PC-3 (cell line): ENCODE measurements at places on chromosomes 3 and 15.

GRCh38 chr3:189685860-189686259 lies 54.7 kb downstream of the TP63 start:
- H3K36me3 ChIP-seq, result no peaks in the 10 kb centered on the region
- peaks cover 44% of the 10 kb centered on the region for H3K4me1 ChIP-seq
- H3K4me3 ChIP-seq, result peak overlapping the region; percentile 32; the same call in 1 of the 2 replicates

DNA sequence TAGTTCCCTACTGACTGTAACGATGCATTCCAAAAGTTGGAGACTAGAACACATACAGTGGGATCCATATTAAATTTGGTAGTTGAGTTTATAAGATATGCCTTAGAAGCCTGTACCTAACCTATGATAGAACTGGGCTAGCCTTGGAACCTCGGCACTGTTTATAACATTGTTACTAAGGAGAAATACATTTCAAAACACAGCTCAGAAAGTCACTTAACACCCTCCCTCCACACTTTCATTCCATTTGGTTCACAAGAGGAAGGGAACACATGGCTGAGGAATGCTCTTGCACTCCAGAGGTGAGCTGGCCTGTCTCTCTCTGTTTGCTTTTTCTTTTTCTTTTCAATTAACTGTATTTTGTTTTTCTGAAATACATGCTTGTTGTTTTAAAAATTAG lies 48.7 kb upstream of the TSC22D2 start:
- no peak overlapping the region for H3K4me3 ChIP-seq
- no peaks in the 10 kb centered on the region for H3K36me3 ChIP-seq
- no peaks in the 10 kb centered on the region for H3K27me3 ChIP-seq
- H3K27ac ChIP-seq, result no peak overlapping the region
- no peak for DNase-seq

GRCh38 chr3:77919244-77919643 lies 879.3 kb downstream of the ROBO2 start:
- DNase-seq, result no peak
- no peaks in the 10 kb centered on the region for H3K27me3 ChIP-seq
- H3K4me1 ChIP-seq, result no peaks in the 10 kb centered on the region
- H3K4me3 ChIP-seq, result no peak overlapping the region
- no peak overlapping the region for H3K27ac ChIP-seq

DNA sequence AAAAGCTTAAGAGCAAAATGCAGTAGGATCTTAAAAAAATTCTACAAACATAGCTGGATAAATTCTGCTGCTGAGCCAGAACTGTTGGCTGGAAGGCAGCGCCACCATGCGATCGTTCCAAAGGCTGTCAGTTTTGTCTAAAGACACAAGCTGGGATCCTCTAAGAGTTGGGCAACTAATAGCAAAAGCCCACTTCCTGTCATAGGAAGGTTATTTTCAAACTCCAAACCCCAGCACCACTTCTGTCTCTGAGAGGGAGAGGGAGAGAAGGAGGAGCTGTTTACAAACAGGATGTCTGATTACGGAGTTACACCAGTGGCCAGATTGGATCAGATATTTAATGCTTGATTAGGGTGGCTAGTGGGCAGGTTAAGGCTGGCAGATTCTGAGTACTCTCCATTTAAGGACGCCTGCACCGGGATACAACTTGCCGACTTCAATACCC lies 44.0 kb downstream of the EIF4E3 start:
- peak overlapping the region; percentile 7; the same call in 1 of the 2 replicates for H3K27ac ChIP-seq
- peak overlapping the region; percentile 42; the same call in 1 of the 2 replicates for H3K4me3 ChIP-seq

GRCh38 chr3:13891492-13892073 lies 11.7 kb upstream of the WNT7A start:
- H3K4me3 ChIP-seq, result no peak overlapping the region
- H3K36me3 ChIP-seq, result no peaks in the 10 kb centered on the region
- no peak for DNase-seq
- H3K27ac ChIP-seq, result no peak overlapping the region

GRCh38 chr15:42461261-42461660 lies 29.7 kb downstream of the ZNF106 start:
- no peak overlapping the region for H3K27ac ChIP-seq
- no peak overlapping the region for H3K4me3 ChIP-seq
- no peaks in the 10 kb centered on the region for H3K27me3 ChIP-seq

DNA sequence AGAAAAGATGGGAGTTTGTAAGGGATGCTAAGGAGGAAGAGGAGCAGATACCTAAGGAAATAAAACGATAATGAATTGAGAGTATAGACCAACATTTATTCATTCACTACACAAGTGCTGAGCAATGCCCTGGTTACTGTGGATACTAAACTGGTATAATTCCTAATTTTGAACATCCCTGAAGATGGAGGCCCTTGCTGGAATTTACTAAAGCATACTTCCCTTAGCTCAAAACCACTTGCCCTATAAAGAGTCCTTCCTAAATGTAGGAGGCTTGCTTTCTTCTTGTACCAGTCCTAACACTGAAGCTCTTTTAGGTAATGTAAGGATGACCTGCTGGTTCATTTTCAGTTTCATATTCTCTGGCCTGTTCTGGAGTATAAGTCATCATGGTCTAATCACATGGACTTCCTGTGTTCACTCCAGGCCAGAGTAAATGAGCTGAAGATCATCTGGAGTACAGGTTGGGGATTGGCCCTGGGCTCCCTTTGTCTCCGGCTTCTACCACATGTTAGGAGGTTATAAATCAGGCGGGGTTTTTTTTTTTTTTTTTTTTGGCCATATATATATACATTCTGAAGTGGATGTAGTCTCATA lies 40.1 kb upstream of the MTMR10 start:
- H3K4me1 ChIP-seq, result no peaks in the 10 kb centered on the region
- no peak overlapping the region for H3K27ac ChIP-seq
- no peak overlapping the region for H3K4me3 ChIP-seq

- H3K36me3 ChIP-seq, result no peaks in the 10 kb centered on the region
- DNase-seq, result peak; percentile 31
- H3K4me1 ChIP-seq, result no peaks in the 10 kb centered on the region
- peaks cover 58% of the 10 kb centered on the region for H3K27me3 ChIP-seq
These were observed 108.1 kb upstream of the PLAAT1 start for GRCh38 chr3:193132964-193133363.

- no peak for DNase-seq
- H3K4me3 ChIP-seq, result no peak overlapping the region
- H3K36me3 ChIP-seq, result no peaks in the 10 kb centered on the region
- H3K4me1 ChIP-seq, result no peaks in the 10 kb centered on the region
These were observed 308.3 kb upstream of the SEMA6D start for GRCh38 chr15:47409038-47409437.

DNA sequence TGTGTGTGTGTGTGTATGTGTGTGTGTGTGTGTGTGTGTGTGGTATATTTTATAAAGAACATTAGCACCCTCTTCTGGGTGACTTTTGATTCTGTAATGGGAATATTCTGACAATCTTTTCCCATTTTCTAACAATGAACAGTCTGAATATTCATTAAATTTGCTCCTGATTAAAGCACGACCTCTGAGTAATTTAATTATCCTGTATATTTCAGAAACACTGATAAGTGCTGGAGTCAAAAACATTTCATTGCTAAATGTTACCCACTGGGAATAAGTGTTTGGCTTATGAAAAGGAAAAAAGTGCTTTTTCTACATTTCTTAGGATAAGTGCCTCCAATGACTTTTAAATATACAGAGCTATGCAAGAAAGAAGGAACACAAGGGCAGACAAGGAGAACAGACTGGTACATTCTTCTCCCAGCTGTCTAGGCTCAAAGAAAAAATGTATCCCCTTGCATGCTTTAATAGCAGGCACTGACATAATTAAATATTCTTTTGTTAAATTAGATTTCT lies 32.3 kb upstream of the SYNPR start:
- no peaks in the 10 kb centered on the region for H3K36me3 ChIP-seq
- H3K27ac ChIP-seq, result no peak overlapping the region
- DNase-seq, result no peak

GRCh38 chr15:81337713-81338157 lies 13.8 kb upstream of the STARD5 start:
- no peaks in the 10 kb centered on the region for H3K36me3 ChIP-seq
- H3K27me3 ChIP-seq, result no peaks in the 10 kb centered on the region
- no peak for DNase-seq
- no peak overlapping the region for H3K27ac ChIP-seq
- no peak overlapping the region for H3K4me3 ChIP-seq

GRCh38 chr15:56244038-56244810 lies 545 bp upstream of the RFX7 start:
- H3K36me3 ChIP-seq, result peaks cover 2% of the 10 kb centered on the region; the same call in 1 of the 2 replicates
- no peak overlapping the region for H3K27ac ChIP-seq
- peak overlapping the region; percentile 74 for H3K4me3 ChIP-seq
- H3K4me1 ChIP-seq, result peaks cover 9% of the 10 kb centered on the region; the same call in 1 of the 2 replicates
- peak; percentile 19 for DNase-seq

- no peaks in the 10 kb centered on the region for H3K27me3 ChIP-seq
- DNase-seq, result no peak
- no peak overlapping the region for H3K4me3 ChIP-seq
- no peaks in the 10 kb centered on the region for H3K36me3 ChIP-seq
- H3K27ac ChIP-seq, result no peak overlapping the region
These were observed 491.8 kb downstream of the FHIT start for GRCh38 chr3:60759439-60759838.

- H3K27me3 ChIP-seq, result no peaks in the 10 kb centered on the region
- H3K4me3 ChIP-seq, result no peak overlapping the region
- peak; percentile 1 for DNase-seq
- no peak overlapping the region for H3K27ac ChIP-seq
These were observed 77.0 kb downstream of the LRIG1 start for GRCh38 chr3:66423791-66424190.

GRCh38 chr3:150890295-150890694 lies 14.9 kb downstream of the MINDY4B start:
- no peak overlapping the region for H3K4me3 ChIP-seq
- no peak overlapping the region for H3K27ac ChIP-seq
- no peak for DNase-seq
- no peaks in the 10 kb centered on the region for H3K4me1 ChIP-seq
- H3K36me3 ChIP-seq, result no peaks in the 10 kb centered on the region
- H3K27me3 ChIP-seq, result peaks cover 67% of the 10 kb centered on the region

- no peaks in the 10 kb centered on the region for H3K36me3 ChIP-seq
- peak overlapping the region; percentile 15; the same call in 1 of the 2 replicates for H3K4me3 ChIP-seq
These were observed 51.6 kb upstream of the FSIP1 start for GRCh38 chr15:39834256-39834655.

- peak; percentile 38 for DNase-seq
- no peaks in the 10 kb centered on the region for H3K36me3 ChIP-seq
- H3K4me1 ChIP-seq, result peaks cover 16% of the 10 kb centered on the region
- no peak overlapping the region for H3K4me3 ChIP-seq
- H3K27ac ChIP-seq, result no peak overlapping the region
These were observed 152.0 kb downstream of the EPHA6 start for GRCh38 chr3:96966181-96966929.

GRCh38 chr3:71131375-71132314 lies 451.9 kb downstream of the FOXP1 start:
- H3K36me3 ChIP-seq, result no peaks in the 10 kb centered on the region
- H3K4me3 ChIP-seq, result peak overlapping the region; percentile 71; the same call in 1 of the 2 replicates
- H3K4me1 ChIP-seq, result peaks cover 32% of the 10 kb centered on the region
- DNase-seq, result no peak
- no peak overlapping the region for H3K27ac ChIP-seq

DNA sequence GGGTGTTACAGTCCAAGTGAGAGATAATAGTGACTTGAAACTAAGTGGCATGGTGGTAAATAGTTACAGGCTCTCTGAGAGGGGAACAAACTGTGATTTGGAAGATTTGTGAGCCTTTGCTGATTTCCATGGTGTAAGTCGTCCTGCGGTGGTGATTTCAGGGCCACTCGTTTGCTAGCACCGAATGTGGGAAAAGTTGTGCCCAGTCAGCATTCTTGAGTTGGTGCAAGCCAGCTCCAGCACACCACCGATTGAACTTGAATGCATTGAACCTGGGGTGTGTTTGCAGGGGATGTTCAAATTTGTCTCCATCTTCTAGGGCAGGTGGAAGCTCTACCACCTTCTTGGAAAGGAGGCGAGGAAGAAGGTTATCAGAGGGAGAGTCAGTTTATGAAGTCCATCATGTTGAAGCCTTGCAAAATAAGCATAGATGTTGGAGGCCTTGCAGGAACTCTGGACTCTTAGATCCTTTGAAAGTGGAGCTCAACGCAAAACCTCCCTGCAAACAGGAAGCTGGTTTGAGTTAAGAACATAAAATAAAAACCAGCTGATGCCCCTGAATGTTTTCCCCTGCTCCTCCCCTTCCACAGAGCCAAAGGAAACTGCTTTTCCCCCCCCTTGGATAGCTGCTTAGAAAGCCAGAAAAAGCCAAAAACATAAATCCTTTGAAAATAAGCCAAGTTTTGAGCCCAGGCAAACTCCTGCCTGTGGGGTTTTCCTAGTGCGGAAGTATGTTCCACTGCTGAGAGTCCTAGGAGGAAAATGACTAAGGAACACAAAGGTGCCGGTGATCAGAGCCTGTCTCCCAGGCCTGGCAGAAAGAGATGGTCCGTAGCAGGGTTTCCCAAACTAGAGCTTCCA lies 21.9 kb downstream of the MAPKBP1 start:
- H3K27ac ChIP-seq, result peak overlapping the region; percentile 60
- H3K27me3 ChIP-seq, result no peaks in the 10 kb centered on the region
- peak; percentile 53 for DNase-seq
- H3K4me1 ChIP-seq, result peaks cover 58% of the 10 kb centered on the region

- H3K36me3 ChIP-seq, result no peaks in the 10 kb centered on the region
- no peak for DNase-seq
- no peak overlapping the region for H3K4me3 ChIP-seq
- no peaks in the 10 kb centered on the region for H3K27me3 ChIP-seq
These were observed 36.9 kb upstream of the COL8A1 start for GRCh38 chr3:99601515-99601914.

GRCh38 chr15:55796321-55796965 lies 53.5 kb upstream of the PRTG start:
- no peak overlapping the region for H3K4me3 ChIP-seq
- H3K27me3 ChIP-seq, result no peaks in the 10 kb centered on the region
- no peak overlapping the region for H3K27ac ChIP-seq

- H3K27ac ChIP-seq, result no peak overlapping the region
- H3K4me3 ChIP-seq, result no peak overlapping the region
- H3K4me1 ChIP-seq, result peaks cover 43% of the 10 kb centered on the region
- no peaks in the 10 kb centered on the region for H3K36me3 ChIP-seq
- no peak for DNase-seq
These were observed 8.7 kb downstream of the DCUN1D1 start for GRCh38 chr3:182971637-182972036.

DNA sequence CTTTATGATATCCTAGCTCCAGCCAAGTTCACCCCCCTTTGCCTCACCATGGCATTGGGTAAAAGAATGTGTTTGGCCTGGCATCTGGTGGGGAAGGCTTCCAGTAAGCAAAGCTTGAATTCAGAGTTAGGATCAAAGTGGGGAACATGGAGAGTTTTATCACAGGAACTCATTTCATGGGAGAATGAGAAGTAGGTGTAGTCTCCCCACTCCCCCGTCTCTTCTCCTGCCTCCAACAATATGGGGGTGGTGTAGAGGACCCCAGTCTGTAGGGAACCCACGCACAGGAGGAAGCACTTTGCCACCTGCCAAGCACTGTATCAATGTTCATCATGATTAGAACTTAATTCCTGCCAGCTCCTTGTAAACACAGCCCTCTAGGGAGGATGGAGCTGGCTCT lies 200.5 kb downstream of the UACA start:
- no peaks in the 10 kb centered on the region for H3K4me1 ChIP-seq
- H3K36me3 ChIP-seq, result no peaks in the 10 kb centered on the region
- no peak overlapping the region for H3K27ac ChIP-seq
- no peak overlapping the region for H3K4me3 ChIP-seq

GRCh38 chr3:62995530-62995929 lies 120.3 kb upstream of the CADPS start:
- no peaks in the 10 kb centered on the region for H3K4me1 ChIP-seq
- DNase-seq, result no peak
- no peaks in the 10 kb centered on the region for H3K36me3 ChIP-seq
- no peak overlapping the region for H3K4me3 ChIP-seq
- no peak overlapping the region for H3K27ac ChIP-seq
